ENCODE measurements at places on chromosomes 5 and 9. TPM values are rescaled to one million over a fixed set of nuclear protein-coding genes. Genes with fewer than 3 reads are reported as not detected.
A peak's percentile ranks its signal among the peaks of the same experiment; 100 is the strongest.

DNA sequence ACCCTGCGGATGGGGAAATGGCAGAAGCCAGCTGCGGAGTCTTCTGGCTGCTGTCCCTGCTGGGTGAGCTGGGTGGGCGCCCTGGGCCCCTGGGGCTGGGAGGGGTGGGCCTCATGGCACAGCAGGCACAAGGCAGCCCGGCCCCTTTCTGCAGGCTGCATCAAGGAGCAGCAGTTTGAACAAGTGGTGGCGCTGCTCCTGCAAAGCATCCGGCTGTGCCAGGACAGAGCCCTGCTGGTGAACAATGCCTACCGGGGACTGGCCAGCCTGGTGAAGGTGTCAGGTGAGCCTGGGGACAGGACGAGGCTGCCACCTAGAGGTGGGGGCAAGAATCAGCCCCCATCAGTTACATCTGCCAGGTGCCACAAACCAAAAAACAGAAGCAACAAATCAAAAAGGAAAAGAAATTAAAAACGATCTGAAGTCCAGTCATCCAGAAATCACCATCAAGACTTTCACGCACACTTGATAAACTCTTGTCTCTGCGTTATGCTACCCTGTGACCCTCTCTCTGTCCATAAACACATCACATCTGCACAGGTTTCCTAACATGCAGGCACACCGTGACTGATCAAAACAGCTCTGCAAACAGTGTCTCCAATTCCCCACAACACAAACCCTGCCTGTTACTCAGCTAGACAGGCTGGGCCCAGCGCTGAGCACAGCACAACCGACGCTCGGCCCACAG is 13.9 kb downstream of the REXO4 start:
- no peak overlapping the region for H3K27ac ChIP-seq
- peaks cover 2% of the 10 kb centered on the region for H3K36me3 ChIP-seq
- H3K4me3 ChIP-seq, result no peak overlapping the region
- no peaks in the 10 kb centered on the region for H3K4me1 ChIP-seq
- H3K27me3 ChIP-seq, result no peaks in the 10 kb centered on the region

- no peak overlapping the region for H3K4me3 ChIP-seq
- H3K4me1 ChIP-seq, result no peaks in the 10 kb centered on the region
- peak overlapping the region; percentile 98 for H3K27ac ChIP-seq
- H3K36me3 ChIP-seq, result no peaks in the 10 kb centered on the region
Observed at GRCh38 chr9:38384990-38385848, 7.3 kb upstream of the ALDH1B1 start.

DNA sequence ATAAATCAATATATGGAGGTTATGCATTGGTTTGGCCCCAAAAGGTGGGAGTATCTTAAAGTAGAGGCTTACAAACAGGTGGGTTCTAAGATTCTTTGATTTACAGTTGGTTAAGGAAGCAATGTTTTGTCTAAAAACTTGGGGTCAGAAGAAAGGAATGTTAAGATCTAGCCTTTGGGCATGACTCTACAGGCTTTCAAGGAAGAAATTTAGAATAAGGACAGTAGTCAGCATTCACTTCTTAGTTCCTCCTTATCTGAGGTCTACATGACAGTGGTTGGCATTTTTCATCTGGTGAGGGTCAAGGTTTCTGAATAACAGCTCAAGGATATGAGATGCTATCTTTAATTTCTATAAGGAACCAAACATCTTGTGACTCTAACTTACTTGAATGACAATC is 122.8 kb downstream of the CAMK4 start:
- DNase-seq, result no peak
- no peaks in the 10 kb centered on the region for H3K4me1 ChIP-seq
- no peaks in the 10 kb centered on the region for H3K36me3 ChIP-seq
- H3K27me3 ChIP-seq, result no peaks in the 10 kb centered on the region

The PCDHA4 gene
- 0.78 TPM for total RNA-seq

The FAM240B gene
- not detected for total RNA-seq

Data from aorta (tissue), 5 donors.